ENCODE measurements at places on chromosomes 3 and 15.
A peak's percentile ranks its signal among the peaks of the same experiment; 100 is the strongest.

GRCh38 chr3:64932666-64933342 lies 245.0 kb upstream of the ADAMTS9 start:
- no peak for DNase-seq

GRCh38 chr3:144692488-144692887 lies 720.9 kb downstream of the DIPK2A start:
- no peak for DNase-seq

GRCh38 chr15:90991587-90992285 lies 2.6 kb downstream of the PRC1 start:
- no peak for DNase-seq

- no peak for DNase-seq
Measured at GRCh38 chr3:63069806-63070475, 194.7 kb upstream of the CADPS start.

GRCh38 chr3:22899441-22899840 lies 303.7 kb upstream of the UBE2E2 start:
- DNase-seq = no peak

GRCh38 chr3:130974201-130974600 lies 52.4 kb downstream of the ASTE1 start:
- no peak for DNase-seq

DNA sequence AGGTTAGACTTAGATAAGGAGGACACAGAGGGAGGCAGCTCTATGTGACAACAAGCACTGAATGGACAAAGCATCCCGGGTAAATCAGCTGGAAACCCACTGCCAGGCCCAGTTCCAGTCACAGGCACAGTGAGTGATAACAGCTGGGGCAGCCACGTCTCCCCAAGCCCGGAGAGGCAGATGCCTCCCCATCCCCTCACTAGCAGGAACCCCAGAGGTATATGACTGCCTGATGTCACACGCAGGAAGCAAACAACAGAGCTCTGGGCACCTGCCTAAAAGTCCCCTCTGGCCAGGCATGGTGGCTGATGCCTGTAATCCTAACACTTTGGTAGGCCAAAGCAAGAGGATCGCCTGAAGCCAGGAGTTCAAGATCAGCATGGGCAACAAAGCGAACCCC lies 18.2 kb downstream of the C15orf62 start:
- no peak for DNase-seq

GRCh38 chr3:147406028-147406931 lies at the start of gene ZIC4:
Gene ZIC4, minus strand, starts transcription at chr3:147406543. Its CDS starts 3,746 bp downstream, at chr3:147402797.
- no peak for DNase-seq

DNA sequence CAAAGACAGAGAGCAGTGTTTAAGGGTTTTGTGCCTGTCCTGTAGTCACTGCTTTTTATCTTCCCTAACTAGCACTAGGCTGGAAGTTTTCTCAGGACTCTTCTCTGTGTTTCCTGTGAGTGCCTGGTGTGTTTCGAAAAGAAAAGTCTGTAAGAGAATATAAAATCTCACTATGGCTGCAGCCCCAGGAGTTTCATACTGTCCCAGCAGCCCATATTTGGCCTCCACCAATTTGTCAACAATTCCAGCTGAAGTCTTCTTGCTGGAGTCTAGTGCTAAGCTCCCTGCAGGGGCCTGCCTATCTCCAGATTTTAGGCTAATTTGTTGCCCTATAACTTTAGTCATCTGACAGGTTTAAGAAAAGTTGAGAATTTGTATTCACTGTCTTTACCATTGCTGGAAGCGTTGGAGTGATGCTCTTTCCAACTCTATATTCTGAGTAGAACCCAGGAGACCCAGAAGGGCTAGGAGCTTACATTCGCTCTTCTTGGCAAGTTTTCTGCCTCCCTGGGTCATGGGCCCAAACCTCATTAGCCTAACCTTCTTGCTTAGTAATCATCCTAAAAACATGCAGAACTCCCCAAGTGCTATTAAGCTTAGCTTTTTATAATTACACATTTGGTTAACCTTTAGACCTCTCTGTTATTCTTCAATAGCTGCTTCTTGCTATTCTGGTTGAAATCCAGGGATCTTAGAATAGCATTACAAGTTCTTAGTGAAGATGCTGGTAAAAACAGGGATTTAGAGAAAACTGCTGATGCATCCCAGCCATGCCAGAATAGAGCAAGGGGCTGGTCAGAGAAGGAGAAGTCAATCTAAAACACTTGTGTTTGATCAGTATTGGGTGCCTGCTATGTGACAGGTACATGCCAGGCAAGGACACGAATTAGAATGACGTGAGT lies 283.1 kb downstream of the NEK10 start:
- DNase-seq = no peak

DNA sequence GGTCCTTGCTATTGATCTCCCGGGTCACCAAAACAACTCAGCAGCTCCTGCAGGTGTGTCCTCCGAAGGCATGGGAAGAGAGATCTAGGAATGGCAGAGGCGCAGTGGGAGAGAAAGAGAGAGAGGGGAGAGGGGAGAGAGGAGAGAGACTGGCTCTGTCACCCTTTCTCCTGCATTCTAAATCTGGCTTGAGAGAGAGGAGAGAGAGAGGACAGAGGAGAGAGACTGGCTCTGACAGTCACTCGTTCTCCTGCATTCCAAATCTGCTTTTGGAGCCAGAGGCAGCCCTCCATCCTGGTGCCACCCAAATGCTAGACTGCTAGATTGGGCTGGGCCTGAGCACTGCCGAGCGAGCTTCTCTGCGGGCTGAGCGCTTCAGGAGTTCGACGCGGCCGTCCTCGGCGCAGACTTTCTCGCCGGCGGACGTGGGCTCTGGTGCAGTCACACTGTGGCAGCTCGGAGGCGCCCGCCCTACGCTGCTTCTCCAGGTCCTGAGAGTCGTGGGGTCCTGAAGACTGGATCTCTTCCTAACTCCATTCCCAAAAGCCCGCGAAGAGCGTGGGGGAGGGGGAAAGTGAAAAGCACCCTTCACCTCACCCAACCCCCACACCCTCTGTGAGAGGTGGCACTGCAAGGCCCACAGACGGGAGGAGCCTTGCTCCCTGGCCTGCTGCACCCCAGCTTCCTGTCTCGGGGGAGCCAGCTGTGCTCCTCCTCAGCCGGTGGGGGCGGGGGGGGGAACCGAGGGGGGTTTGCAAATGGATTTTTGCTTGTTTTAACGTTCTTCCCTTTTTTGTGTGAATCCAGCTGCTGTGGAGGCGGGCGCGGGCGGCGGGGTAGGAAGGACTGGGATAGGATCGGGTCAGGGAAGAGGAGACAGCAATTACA lies 222.3 kb downstream of the MEIS2 start:
- no peak for DNase-seq

DNA sequence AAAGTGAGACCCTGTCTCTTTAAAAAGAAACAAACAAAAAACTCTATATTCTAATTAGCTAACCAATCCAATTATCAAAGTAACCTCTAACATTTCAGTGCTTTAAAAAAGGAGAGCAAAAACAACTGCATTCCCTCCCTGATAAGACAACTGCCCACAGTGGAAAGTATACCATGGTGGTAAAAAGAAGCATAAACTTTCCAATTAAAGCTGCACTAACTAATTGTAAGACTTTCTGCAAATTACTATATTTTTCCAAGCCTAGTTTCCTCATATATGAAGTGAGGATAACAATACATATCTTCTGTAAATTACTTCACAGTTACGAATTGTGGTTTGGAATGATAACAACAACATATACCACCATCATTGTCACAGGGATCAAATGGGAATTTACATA lies 35.5 kb downstream of the STAG1 start:
- no peak for DNase-seq

DNA sequence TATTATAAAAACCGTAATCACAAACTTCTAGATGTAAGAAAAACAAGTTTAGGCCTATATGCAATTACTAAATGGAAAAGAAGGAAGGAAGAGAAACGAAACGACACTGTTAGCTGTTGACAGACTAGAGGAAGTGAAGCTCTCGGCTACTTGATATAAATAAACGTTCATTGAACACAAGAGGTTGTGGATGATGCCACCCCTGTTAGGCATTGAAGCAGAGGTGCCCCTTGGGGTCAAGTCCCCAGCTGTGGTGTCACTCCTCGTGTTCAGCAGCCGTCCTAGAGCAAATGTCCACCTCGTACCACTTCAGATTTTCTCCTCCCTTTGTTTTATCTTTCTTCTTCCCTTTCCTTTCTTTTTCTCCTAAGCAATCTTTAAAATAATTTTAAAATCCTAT lies 146.5 kb upstream of the UBE2E1 start:
- no peak for DNase-seq

- no peak for DNase-seq
Measured at GRCh38 chr3:38150780-38151528, 12.5 kb downstream of the MYD88 start.

GRCh38 chr3:122938783-122939425 lies 88.7 kb downstream of the SEMA5B start:
- DNase-seq = no peak

GRCh38 chr3:93969997-93970396 lies 3.7 kb downstream of the PROS1 start:
- DNase-seq = no peak

DNA sequence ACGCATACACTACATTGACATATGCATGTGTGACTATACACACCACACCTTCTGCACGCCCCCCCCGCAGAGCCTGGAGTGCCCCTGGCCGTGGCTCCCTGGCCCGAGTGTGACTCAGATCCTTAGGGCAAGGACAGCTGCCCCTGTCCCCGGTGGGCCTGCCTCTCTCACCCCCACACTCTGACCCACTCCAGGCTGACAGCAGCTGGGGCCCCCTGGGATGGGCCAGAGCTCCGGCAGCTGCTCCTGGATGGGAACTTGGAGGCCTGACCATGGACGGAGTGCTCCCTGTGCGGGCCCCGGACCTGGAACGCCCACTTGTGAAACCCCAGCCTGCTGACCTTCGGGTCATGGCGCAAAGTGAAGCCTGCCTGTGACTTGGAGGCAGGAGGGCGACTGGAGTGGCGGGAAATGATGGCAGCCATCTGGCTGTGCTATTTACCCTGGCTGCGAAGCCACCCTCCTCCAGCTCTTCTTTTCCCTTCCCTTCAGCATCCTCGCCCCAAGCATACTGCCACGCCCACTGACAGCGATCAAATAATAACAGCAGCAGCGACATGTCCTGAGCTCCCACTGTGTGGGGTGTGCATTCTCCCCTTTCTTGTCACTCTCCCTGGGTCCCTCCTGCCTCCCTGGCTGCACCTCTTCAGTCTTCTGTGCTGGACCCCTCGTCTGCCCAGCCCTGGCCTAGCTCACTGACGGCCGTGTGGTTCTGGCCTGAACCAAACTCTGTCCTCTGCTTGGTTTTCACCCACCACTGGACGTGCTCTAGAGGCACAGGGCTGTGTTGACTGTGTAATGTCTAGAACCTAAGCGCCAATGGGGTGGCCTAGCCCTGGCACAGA lies 90.7 kb upstream of the MEF2A start:
- no peak for DNase-seq

- DNase-seq = no peak
Measured at GRCh38 chr15:31483986-31484951, 157.6 kb downstream of the KLF13 start.

DNA sequence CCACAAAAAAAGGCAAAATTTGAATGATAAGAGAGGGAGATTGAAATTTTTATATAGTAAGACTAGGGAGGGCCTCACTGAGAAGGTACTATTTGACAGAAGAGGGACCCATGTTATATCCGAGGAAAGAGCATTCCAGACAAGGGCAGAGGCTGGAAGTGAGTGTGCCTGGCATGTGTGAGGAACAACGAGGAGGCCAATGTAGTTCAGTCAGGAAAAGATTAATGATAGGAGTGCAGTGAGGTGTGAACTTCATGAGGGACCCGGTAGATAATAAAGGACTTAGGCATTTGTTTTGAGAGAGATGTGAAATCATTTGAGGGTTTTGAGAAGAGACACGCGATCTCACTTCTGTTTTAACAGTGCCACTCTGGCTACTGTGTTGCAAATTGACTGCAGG lies 36.3 kb downstream of the ASTE1 start:
- no peak for DNase-seq

DNA sequence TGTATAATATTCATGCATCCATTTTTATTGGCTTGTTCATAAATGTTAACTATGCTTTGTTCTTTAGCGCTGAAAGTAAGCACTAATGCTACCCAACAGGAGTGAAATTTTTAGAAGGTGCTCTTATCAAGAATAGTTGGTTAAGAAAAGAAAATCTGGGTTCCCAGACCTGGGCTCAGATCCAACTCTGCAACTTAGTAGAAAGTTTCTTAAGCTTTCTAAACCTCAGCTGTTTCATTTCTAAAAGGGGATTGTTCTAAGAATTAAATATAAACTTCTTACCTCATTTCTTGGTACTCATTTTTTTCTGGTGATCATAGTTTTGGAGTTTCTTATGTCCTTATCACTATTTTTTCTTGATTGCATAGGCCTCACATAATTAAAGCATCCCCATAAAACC lies 12.1 kb downstream of the ARPP21 start:
- DNase-seq = no peak

DNA sequence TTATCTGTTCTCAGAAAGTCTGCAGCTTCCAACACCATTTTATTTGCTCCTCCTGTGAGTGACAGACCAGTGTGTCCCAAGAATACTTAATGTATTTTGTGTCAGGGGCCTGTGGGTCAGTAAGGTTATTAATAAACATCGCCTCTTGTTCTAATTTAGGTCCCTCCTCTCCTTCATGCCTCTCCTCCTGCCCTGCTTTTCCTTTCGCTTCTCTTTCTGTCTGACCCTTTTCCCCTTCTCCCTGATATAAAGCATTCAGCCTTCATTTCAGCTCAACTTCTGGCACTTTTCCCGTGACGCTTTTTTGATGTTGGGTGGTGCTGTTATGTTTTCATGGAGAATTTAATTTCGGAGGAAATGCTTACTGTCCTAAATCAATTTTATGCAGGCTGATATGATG lies 29.7 kb upstream of the NR2F2 start:
- DNase-seq = no peak

DNA sequence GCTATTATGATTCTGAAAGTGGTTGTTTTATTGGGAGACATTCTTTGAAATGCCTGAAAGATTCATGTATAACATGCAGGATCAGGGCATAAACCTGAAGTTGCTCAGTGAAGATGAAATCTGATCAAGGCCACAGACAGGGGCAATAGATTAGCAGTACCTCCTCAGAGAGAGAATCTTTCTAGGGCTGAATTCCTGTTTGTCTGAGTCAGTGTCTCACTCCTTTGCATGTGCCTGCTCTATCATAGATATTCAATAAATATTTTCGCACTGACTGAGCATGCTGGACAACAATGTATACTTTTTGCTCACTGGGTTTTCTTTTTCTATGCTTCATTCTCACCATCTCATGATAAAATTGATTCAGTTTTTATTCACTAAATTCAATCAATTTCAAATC lies 49.8 kb upstream of the PFN2 start:
- DNase-seq = peak; percentile 7

- DNase-seq = no peak
Measured at GRCh38 chr15:24823473-24823872, 131.3 kb upstream of the SNRPN start.

GRCh38 chr3:188431040-188431439 lies 277.1 kb downstream of the LPP start:
- DNase-seq = no peak

DNA sequence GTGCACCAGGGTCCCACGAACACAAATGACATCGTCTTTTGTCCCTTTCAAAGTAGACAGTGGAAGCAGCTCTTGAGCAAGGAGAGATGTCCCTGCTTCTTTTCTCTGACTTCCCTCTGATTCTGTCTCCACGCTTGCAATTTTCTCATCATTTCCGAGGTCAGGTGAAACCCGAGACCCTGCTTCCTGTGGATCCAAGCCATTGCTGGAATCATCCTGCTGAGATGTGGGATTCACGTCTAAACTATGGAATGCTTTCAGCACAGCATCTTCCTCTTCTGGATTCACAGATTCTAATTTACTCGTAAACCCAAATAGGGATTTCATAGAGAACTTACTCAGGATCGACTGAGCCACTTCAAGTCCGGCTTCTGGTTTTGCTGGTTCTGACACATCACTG lies 127.1 kb downstream of the FMN1 start:
- no peak for DNase-seq
